ENCODE measurements at places on chromosomes 13 and 19.

GRCh38 chr13:32951580-32951979, 64.6 kb upstream of the KL start:
- no peaks in the 10 kb centered on the region for H3K27me3 ChIP-seq
- no peak overlapping the region for H3K4me3 ChIP-seq
- no peak for DNase-seq
- no peaks in the 10 kb centered on the region for H3K36me3 ChIP-seq

GRCh38 chr19:41932720-41933332, 4.6 kb upstream of the ERFL start:
- no peak for DNase-seq
- H3K4me3 ChIP-seq: no peak overlapping the region
- no peaks in the 10 kb centered on the region for H3K27me3 ChIP-seq
- no peak overlapping the region for H3K27ac ChIP-seq

DNA sequence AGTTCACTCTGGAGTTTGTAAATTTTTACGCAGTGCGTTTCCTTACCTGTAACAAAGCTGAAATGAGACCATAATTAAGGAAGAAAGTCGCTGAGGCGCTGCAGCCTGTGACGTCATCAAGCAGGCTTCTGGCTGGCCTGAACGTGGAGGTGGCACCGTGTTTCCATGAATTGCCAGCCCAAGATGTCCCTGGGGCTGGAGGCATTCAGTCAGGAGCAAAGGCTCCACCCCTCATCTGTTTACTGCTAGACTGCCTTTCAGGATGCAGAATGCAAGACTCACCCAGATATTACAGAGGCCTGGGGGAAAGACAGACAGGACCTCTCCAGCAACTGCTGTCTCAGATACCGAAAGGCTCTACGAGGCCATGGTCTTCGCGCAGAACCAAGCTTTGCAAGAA, 424.6 kb downstream of the TSHZ3 start:
- H3K27me3 ChIP-seq: peaks cover 5% of the 10 kb centered on the region
- H3K27ac ChIP-seq: no peak overlapping the region
- no peak for DNase-seq
- H3K4me3 ChIP-seq: no peak overlapping the region
- H3K4me1 ChIP-seq: no peaks in the 10 kb centered on the region
- H3K36me3 ChIP-seq: no peaks in the 10 kb centered on the region

- H3K27ac ChIP-seq: peak overlapping the region; percentile 81
- no peaks in the 10 kb centered on the region for H3K27me3 ChIP-seq
- peaks cover 9% of the 10 kb centered on the region for H3K36me3 ChIP-seq
- peak overlapping the region; percentile 90 for H3K4me3 ChIP-seq
These were observed 419 bp downstream of the MRPS31 start for GRCh38 chr13:40770609-40770933.

DNA sequence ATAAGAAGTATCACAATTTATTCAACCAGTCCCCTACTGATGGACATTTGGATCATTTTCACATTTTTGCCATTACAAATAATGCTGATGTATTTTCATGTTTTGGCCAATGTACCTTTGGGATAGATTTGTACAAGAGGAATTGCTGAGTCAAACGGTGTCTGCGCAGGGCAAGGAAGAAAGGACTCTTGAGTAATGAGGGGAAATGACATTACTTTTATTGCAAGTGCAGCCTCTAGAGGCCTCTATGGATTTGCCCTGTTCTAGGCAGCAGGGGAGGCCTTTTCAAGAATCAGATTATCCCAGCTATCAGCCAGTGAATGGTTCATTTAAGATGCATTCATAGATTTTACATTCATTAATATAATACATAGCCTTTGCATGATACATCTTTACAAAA, 32.9 kb upstream of the GTF3A start:
- no peaks in the 10 kb centered on the region for H3K36me3 ChIP-seq
- H3K27ac ChIP-seq: no peak overlapping the region
- H3K4me3 ChIP-seq: no peak overlapping the region

DNA sequence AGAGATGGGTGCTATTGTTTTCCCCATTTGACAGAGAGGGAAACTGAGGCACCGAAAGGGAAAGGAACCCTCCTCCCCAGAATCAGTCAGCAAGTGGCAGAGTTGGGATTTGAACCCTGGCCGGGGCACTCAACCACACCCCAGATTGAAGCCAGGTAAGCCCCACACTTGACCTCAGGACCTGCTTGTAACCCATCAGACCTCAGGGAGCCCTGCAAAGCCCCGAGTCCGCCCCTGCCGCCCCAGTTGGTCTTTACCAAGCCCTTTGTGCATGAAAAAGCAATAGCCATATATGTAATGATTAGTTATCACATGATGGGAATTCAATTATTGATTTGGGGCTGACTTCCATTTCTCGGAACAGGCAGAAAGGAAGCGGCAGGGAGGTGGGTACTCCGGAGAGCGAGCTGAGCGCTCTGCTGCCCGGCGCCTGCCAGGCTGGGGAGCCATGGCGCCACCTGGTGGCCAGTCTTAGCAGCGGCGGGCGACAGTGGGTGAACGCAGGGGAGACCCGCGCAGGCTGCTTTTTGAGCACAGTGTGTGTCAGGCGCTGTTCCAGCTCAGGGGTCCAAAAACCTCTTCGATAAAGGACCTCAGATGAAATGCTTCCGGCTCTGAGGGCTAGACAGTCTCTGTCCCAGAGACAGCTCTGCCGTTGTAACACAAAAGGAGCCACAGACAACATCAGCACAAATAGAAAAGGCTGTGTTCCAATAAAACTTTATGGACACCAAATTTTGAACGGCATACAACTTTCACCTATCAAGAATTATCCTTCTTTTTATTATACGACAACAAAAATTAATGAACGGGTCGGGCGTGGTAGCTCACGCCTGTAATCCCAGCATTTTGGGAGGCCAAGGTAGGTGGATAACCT, 82.9 kb upstream of the CACNA1A start:
- peak; percentile 86 for DNase-seq
- no peaks in the 10 kb centered on the region for H3K36me3 ChIP-seq
- peaks cover 9% of the 10 kb centered on the region for H3K4me1 ChIP-seq
- no peak overlapping the region for H3K27ac ChIP-seq
- H3K4me3 ChIP-seq: no peak overlapping the region

GRCh38 chr19:41114132-41114531, at the start of gene CYP2F1:
Gene CYP2F1, plus strand, starts transcription at chr19:41114432. Its CDS starts 1,757 bp downstream, at chr19:41116189.
- no peaks in the 10 kb centered on the region for H3K36me3 ChIP-seq
- H3K27ac ChIP-seq: no peak within 1 kb of the TSS
- no peak for DNase-seq
- no peaks in the 10 kb centered on the region for H3K4me1 ChIP-seq

- peaks cover 30% of the 10 kb centered on the region for H3K4me1 ChIP-seq
- no peak overlapping the region for H3K27ac ChIP-seq
These were observed 16.4 kb upstream of the TMEM255B start for GRCh38 chr13:113742445-113743120.

- H3K4me3 ChIP-seq: no peak overlapping the region
- H3K27ac ChIP-seq: no peak overlapping the region
- H3K27me3 ChIP-seq: no peaks in the 10 kb centered on the region
These were observed 20.6 kb downstream of the FFAR2 start for GRCh38 chr19:35468637-35469036.

- no peak overlapping the region for H3K4me3 ChIP-seq
- no peaks in the 10 kb centered on the region for H3K36me3 ChIP-seq
- no peak overlapping the region for H3K27ac ChIP-seq
- H3K4me1 ChIP-seq: no peaks in the 10 kb centered on the region
- DNase-seq: no peak
These were observed 156.7 kb downstream of the SLC7A1 start for GRCh38 chr13:29438769-29439168.

- no peak overlapping the region for H3K27ac ChIP-seq
- no peaks in the 10 kb centered on the region for H3K4me1 ChIP-seq
- no peak for DNase-seq
- H3K36me3 ChIP-seq: no peaks in the 10 kb centered on the region
These were observed 1761.8 kb downstream of the SLITRK5 start for GRCh38 chr13:89432997-89433396.

GRCh38 chr13:44275381-44275780, 98.2 kb upstream of the SERP2 start:
- no peaks in the 10 kb centered on the region for H3K36me3 ChIP-seq
- H3K27ac ChIP-seq: peak overlapping the region; percentile 85
- H3K4me1 ChIP-seq: peaks cover 24% of the 10 kb centered on the region

- no peak for DNase-seq
- peaks cover 14% of the 10 kb centered on the region for H3K4me1 ChIP-seq
- H3K27ac ChIP-seq: no peak overlapping the region
- H3K36me3 ChIP-seq: no peaks in the 10 kb centered on the region
- H3K27me3 ChIP-seq: no peaks in the 10 kb centered on the region
- H3K4me3 ChIP-seq: no peak overlapping the region
These were observed 50.0 kb downstream of the LYL1 start for GRCh38 chr19:13052447-13053175.

DNA sequence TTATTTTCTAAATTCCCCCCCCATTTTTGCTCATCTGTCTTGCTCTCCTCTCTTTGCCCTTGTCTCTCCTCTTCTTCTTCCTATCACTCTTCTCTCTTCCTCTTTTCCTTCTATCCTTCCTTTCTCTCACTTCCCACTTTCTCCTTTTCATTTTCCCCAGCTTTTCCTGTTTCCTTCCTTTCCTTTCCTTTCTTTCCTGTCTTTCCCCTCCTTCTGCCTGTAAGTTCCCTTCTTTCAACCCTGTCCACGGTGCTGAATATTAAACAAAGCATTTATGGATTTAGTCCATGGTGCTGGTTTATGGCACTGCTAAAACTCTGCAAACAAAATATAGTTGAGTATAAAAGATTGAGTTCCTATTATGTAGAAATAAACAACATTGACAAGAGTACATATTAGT, 27.6 kb downstream of the SCEL start:
- H3K4me1 ChIP-seq: peaks cover 5% of the 10 kb centered on the region
- H3K36me3 ChIP-seq: no peaks in the 10 kb centered on the region
- no peak for DNase-seq
- H3K27me3 ChIP-seq: no peaks in the 10 kb centered on the region

GRCh38 chr19:51161266-51161665, 19.2 kb downstream of the SIGLEC7 start:
- no peak overlapping the region for H3K27ac ChIP-seq
- no peaks in the 10 kb centered on the region for H3K36me3 ChIP-seq
- H3K27me3 ChIP-seq: no peaks in the 10 kb centered on the region

DNA sequence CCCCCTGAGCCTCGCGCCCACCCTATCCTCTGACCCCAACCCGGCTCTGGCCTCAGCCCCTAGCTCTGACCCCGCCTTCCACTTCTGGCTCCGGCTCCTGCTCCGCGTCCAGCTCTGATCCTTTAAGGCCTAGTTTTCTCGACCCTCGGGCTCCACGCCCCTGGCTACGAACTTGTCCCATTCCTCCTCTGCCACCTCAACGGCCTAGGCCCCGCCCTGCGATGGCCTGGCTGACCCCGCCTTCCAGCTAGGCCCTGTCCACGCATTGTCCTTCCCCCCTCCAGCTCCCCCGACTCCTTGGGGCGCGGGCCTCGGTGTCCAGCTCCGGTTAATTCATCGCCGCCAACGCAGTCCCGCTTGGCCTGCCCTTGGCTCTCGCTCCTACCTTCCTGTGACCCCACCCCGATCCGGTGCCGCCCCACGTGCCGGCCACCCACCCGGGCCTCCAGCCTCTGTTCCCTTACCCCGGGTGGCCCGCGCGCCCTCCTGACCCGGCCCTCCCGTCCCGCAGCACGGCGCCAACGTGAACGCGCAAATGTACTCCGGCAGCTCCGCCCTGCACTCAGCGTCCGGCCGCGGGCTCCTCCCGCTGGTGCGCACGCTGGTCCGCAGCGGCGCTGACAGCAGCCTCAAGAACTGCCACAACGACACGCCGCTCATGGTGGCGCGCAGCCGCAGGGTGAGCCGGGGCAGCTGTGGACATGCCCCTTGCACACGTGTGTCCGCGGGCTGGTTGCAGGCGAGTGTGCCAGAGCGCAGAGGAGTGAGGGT, 9.4 kb downstream of the BCL3 start:
- no peak overlapping the region for H3K4me3 ChIP-seq
- H3K4me1 ChIP-seq: peaks cover 70% of the 10 kb centered on the region
- H3K36me3 ChIP-seq: peaks cover 46% of the 10 kb centered on the region
- DNase-seq: no peak

GRCh38 chr19:28299649-28300048, 913.3 kb downstream of the UQCRFS1 start:
- no peaks in the 10 kb centered on the region for H3K36me3 ChIP-seq
- no peaks in the 10 kb centered on the region for H3K4me1 ChIP-seq
- H3K27me3 ChIP-seq: no peaks in the 10 kb centered on the region

DNA sequence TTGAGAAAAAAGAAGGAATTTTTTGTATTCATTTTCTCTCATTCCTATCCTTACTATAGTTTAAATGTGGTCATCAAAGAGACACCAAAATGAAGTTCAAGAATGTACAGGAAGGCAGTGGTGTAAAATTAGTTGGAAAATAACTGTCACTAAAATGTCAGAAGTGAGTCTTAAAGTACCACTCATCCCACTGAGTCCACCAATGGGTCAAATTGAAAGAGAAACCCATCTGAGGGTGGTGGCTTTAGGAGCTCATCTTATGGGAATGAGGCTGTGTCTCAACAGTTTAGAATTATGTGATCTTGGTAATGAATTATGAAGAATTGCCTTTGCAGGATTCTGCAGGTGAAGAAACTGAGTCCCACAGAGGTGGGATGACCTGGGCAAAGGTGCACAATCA, 403.5 kb downstream of the FGF9 start:
- DNase-seq: no peak
- no peak overlapping the region for H3K4me3 ChIP-seq
- no peaks in the 10 kb centered on the region for H3K36me3 ChIP-seq
- peaks cover 10% of the 10 kb centered on the region for H3K4me1 ChIP-seq
- H3K27me3 ChIP-seq: no peaks in the 10 kb centered on the region
- H3K27ac ChIP-seq: no peak overlapping the region

DNA sequence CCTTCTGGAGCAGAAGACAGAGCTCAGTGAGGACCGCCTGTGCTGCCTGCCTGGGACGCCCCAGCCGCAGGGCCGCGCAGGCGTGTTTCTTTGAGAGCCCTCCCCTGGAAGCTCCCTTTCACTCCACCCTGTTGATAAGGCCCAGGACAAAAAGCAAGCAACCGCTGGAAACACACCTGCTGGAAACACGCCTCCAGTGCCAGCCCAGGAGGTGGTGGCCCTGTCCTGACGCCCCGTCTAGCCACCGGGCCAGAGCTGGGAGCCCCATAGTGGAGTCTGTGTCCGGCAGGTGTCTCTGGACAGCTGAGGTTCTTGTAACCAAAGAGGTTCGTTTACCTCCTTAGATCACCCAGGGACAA, 173.8 kb downstream of the KATNAL1 start:
- H3K36me3 ChIP-seq: no peaks in the 10 kb centered on the region
- H3K27me3 ChIP-seq: no peaks in the 10 kb centered on the region
- no peak overlapping the region for H3K27ac ChIP-seq
- H3K4me1 ChIP-seq: peaks cover 13% of the 10 kb centered on the region
- no peak for DNase-seq

DNA sequence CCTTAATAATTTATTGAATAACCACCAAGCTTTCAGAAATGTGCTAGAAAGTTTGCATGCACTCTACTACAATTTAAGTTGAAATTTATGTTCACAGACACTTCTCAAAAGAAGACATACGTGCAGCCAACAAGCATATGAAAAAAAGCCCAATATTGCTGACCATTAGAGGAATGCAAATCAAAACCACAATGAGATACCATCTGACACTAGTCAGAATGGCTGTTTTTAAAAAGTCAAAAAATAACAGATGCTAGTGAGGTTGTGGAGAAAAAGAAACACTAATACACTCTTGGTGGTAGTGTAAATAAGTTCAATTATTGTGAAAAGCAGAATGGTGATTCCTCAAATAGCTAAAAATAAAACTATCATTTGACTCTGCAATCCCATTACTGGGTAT, 308.8 kb upstream of the PCDH9 start:
- no peaks in the 10 kb centered on the region for H3K27me3 ChIP-seq
- H3K4me3 ChIP-seq: no peak overlapping the region
- no peaks in the 10 kb centered on the region for H3K36me3 ChIP-seq

GRCh38 chr13:47134939-47135489, 238.2 kb upstream of the HTR2A start:
- no peaks in the 10 kb centered on the region for H3K27me3 ChIP-seq
- no peak overlapping the region for H3K27ac ChIP-seq
- no peak overlapping the region for H3K4me3 ChIP-seq
